Neuronal stem cell (in vitro differentiated cells): ENCODE measurements at places on chromosomes 4 and X.

- DNase-seq: no peak
Observed at GRCh38 chrX:13664020-13664419, 11.1 kb downstream of the TCEANC start.

- no peak for DNase-seq
Observed at GRCh38 chr4:141350122-141350905, 129.6 kb downstream of the ZNF330 start.

DNA sequence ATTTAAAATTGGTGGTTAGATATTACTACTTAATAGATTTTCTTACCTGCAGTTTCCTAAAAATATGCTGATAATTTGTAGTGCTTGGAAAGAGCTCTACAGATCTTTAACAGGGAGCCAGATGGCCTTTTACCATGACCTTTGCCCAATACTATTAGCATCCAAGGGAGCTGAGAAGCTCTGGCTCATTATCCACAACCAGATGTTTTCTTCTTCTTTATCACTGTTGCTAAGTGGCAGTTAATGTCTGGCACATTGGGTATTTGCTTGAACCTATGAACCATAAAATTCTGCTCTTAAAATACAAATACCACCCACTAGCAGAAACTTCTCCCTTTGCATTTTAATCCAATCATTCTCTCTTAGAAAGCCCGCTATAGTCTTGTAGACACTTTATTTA lies 1480.3 kb downstream of the C4orf33 start:
- DNase-seq: no peak

GRCh38 chr4:140372751-140373327 lies 607 bp upstream of the SCOC start:
- DNase-seq: no peak

GRCh38 chr4:159227984-159228383 lies 125.1 kb downstream of the RAPGEF2 start:
- peak; percentile 43 for DNase-seq

GRCh38 chr4:100288811-100289529 lies 98.7 kb upstream of the DDIT4L start:
- DNase-seq: no peak

DNA sequence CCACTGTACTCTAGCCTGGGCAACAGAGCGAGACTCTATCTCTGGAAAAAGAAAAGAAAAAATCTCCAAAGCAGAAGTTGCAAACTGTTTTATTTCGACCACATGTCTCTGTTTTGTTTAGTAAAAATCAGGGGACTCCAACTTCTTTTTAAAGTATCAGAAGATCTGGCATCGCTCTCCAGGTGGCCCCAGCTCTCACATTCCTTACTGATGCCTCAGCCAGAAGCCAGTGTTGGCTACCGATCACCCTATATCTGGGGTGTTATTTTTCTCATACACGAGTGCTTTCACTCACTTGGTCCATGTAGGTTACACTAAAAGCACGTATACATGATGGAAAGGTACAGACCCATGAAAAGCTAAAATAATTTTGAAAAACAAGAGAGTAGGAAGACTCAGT lies 8.3 kb downstream of the MPP1 start:
- no peak for DNase-seq

GRCh38 chr4:92387459-92388069 lies 83.8 kb downstream of the GRID2 start:
- peak; percentile 31 for DNase-seq

DNA sequence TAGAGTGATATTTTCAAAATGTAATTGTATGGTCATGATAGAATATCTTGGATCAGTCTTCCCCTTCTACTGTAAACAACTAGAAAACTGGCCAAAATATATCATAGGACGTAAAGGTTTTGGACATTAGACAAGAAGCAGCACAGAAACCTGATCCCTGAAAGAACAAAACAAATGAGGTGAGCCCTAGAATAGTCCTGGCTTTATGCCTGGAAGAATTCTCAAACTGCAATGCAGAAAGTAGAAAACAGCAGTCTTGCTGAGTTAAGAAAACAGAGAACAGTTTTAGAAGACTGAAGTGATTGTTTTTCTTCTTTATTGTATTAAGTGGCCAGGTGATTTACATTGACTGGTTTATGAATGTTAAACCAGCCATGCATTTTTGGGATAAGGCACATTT lies 19.5 kb downstream of the NSUN7 start:
- DNase-seq: no peak

DNA sequence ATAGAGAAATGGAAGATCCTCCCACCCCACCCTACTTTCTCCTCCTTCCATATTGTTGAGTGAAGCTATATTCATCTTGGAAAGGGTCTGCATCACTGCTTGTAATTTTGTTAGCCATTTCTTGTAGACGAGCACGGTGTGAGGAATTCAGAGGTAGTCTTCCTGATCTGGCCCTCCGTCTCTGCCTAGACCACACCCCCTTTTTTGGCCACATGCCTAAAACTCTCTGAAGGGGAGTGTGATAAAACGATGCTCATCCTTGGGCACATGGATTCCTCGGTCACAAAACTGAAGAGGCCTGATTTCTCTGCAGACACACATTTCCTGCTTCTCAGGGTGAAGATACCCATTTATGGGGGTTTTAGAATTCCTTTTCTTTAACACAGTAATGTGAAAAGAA lies 182.8 kb downstream of the LARP7 start:
- no peak for DNase-seq

- no peak for DNase-seq
Observed at GRCh38 chrX:38988301-38988700, 187.0 kb downstream of the MID1IP1 start.

- no peak for DNase-seq
Observed at GRCh38 chrX:44400588-44400987, 57.1 kb upstream of the EFHC2 start.

- no peak for DNase-seq
Observed at GRCh38 chr4:5887361-5888221, 5.3 kb downstream of the CRMP1 start.

- DNase-seq: no peak
Observed at GRCh38 chr4:144583658-144584057, 62.3 kb upstream of the HHIP start.

DNA sequence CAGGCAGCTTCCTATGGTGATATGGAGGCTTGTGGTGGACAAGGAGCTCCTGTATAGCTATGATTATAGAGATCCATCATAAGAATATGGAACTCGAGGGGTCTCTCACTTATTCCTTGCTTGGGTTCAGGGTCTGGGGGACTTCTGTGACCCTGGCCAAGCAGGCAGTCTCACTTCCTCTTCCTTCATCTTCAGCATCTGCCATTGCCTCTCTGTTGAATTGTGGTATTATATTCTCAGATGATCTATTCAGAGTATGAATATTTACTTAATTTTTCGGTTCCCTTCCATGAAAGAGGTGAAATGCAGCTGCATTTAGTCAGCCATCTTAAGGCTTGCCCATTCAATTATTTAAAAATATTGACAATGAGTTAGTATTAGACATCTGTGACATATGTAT lies 292.9 kb downstream of the SPIN4 start:
- no peak for DNase-seq

GRCh38 chr4:128854433-128854832 lies 44.9 kb downstream of the JADE1 start:
- DNase-seq: no peak

DNA sequence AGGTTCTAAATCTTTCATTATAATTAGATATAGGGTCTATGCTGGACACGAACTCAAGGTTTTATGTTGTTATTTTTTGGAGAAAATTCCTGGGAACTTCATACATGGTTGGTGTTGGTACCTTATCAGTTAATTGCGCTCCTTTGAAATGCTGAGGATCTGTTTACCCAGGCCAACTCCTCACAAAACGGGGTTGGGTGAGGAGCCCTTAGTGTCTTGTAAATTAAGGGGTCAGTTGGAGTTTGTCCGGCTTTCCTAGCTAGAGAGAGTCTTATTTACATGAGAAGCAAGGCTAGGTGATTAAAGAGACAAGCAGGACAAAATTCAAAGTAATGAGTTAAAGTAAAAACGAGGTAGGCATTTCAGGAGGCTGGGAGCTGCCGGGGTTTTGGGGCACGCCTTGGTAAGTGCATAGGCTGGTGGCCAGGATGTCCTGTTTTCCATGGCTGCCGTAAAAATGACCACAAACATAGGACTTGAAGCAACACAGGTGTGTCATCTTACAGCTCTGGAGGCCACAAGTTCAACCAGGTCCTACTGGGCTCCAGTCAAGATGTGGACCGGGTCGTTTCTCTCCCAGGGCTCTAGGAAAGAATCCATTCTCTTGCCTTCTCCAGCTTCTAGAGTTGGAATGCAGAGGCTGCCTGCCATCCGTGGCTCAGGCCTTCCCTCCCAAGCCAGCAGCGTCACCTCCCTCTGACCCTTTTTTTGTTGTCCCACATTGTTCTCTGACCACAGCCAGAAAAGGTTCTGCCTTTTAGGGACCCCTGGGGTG lies 19.8 kb downstream of the PSAPL1 start:
- no peak for DNase-seq

DNA sequence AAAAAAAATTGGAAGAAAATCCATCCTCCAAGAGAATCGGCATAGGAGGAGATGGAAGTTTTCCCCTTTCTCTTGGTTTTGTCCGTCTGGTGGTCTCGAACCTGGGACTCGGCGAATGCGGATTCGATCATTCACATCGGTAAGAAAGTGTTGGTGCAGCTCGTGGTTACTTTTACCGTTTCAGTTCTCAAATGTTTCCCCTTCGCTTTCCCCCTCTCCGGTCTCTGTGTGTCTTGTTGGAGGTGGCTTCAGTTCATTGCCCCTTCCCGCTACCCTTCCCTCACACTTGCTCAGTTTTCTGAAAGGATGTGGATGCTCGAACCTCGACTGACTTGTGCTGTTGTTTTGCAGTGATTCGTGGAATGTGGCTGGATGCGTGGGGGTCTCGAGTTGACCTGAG lies 840 bp downstream of the GRID2 start:
- peak; percentile 30 for DNase-seq

- DNase-seq: no peak
Observed at GRCh38 chr4:89316931-89317366, 9.3 kb upstream of the GPRIN3 start.

GRCh38 chr4:97475621-97476020 lies 667.7 kb downstream of the STPG2 start:
- no peak for DNase-seq

DNA sequence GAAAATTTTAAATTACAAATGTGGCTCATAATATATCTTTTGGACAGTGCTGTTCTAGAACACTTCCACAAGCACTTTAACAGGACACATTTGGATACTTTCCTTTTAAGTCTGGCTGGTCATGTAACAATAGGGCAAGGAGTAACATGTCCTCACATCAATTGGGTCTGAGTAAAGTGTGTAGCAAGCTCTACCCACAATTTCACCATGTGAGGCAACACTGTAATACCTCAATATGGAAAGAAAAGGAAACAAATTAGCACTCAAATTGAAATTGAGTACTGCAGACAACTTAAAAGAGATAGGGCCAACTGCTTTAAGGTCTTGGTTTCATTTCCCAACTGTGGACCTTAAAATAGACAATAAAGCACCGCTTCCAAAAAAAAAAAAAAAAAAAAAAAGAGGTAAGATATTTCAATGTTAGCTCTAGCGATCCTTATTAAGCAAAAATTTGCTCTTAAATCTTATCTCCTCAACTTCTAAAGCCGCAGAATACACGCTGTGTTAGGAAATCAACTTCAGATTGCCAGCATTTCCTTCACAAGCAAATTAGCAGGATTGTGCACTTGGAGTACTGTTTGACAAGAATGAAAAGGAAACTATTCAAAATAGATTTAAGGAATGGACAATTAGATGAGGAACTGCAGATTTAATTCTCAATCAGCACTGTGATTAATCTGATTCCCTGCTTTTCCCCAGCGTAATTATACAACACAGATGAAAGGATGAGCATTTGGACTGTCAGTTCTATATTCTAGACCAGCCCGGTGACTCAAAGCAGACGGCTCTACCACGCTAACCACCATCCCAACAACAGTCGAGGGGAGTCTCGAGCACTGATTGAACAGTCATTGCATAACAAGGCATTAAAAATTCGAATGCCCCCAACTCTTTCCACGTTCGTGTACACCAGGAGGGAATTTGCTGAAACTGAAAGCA lies 1.6 kb downstream of the CASK start:
- DNase-seq: no peak
